H7 (cell line): ENCODE measurements at places on chromosomes 12 and 14.

DNA sequence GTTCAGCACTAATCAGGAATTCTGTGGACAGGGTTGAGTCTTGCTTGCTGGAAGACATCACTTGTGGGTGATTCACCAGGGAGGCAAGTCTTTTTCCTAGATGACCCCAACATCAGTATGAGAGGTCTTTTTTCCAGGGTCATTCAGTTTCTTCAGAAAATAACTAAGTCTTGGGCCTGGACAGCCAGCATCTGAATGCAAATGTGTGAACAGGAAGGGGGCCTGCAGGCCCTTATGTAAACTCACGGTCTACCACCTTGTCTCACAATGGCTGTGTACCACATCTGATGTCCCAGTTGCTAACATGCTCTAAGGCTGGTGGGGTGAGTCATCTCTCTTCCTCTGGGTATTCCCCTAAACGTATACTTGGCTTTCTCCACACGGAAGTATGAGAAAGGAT lies 79.2 kb downstream of the HECTD4 start:
- DNase-seq = no peak

DNA sequence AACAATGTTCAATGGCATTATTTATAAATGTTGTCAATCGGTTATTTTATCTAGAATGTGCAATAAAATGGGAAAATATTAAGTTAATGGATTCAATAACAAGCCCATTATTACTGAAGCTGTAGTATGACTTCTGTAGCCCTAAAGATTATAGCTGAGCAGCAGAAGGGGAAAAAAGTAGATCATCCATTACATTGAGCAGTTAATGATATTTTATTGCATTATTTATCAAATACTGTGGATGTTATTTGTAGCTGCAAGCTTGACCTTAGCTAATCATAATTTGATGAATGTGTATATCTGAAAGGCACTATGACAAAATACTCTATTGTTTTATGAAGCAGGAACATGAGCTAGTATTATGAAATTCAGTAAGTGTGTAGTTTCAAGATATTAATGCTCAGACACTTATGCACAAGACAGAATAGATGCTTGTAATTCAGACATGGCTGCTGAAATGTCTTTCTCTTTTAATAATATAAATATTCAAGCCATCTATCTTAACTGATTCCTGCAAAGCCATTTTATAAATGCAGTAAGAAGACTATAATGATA lies 131.5 kb upstream of the MGAT4C start:
- no peak for DNase-seq

DNA sequence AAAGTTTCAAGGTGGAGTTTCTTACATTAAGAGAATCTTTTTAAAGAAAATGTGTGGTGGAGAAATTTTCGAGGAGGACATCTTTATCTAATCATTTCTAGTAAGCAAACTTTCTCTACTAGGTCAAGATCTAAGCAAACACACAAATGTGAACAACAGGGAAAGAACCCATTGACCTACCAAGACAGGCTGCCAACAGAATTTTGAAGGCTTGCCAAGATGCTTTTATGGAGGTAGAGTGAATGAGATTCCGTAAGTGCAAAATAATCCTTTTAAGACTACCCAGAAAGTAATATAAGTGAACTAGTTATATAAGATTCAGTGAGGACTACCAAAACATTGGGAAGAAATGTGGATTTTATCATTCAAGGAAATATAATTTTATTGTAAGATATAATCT lies 357.1 kb upstream of the PDE3A start:
- DNase-seq = no peak

DNA sequence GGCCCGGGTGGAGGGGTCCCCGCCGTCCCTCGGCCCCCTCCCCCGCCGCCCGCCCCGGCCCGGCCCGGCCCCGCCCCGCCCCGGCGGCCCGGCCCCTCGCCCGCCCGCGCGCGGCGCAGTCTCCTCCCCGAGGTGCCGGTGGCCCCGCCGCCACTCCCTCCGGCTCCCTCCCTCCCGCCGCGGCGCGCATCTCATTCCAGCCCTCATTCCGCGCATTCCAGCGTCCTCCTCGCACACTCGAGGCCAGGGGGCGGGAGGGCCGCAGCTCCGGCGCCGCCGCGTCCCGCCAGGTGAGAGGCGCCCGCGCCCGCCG lies at the start of gene TEAD4:
TSS of gene TEAD4 (plus strand) at position 206 of the 313 bp plus-strand sequence.
- peak; percentile 99 for DNase-seq

- DNase-seq = peak; percentile 77
These were observed at the start of gene LGR5 for GRCh38 chr12:71439613-71440344. TSS of gene LGR5 (plus strand) at chr12:71439798. CDS start at chr12:71440081, 283 bp downstream.

DNA sequence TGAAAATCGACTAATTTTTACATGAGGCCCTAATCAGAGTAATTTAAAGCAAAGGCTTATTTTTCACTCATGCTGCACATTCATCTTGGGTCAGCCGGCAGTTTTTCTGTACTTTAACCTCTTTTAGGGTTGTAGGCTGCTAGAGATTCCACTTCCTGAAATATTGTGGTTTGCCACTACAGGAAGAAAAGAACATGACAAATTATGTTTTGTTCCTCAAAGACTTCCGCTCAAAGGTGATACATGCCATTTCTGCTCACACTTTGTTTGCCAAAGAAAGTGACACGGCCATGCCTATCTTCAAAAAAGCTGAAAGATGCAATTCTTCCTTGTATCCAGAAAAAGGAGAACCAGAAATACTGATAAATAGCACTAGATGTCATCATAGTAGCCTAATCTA lies 183.4 kb upstream of the PPFIA2 start:
- DNase-seq = no peak
